ENCODE measurements at places on chromosomes 3 and 15.
A peak's percentile ranks its signal among the peaks of the same experiment; 100 is the strongest.

DNA sequence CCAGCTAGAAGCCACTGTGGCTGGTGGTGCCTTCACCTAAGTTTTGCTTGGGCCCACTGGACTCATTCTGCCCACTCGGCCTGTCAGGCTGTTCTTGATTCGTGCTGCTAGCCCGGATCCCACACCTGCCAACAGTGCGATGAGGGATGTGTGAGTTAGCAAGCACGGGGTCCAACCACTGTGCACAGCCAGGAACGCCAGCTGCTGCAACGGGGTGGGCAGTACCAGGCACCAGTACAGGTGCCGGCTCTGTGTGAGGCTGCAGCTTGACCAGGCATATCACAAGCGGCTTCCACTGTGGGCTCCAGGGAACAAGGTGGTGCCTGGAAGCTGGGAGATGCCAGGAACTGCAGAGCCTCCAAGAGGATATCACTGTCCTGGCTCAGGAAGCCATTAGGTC lies 481.2 kb downstream of the OTOL1 start:
- DNase-seq, result no peak

GRCh38 chr3:153752405-153753027 lies 368.7 kb upstream of the ARHGEF26 start:
- no peak for DNase-seq

DNA sequence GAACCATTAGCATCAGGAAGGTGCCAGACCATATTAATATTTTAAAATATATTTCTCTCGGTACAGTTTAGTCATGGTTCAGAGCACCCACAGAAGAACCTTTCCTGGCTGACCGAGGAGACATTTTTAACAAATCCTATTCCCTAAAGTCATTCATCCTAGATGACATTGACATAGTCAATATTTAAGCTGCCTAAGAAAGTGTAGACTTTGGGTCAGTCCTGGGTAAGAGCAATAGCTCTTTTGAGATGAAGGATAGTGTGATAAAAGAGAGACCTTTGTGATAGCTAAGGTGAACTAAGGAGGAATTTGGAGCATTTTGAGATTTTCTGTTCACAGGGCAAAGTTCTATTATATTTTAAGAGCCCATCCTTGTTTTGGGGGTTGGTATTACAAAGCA lies 47.5 kb downstream of the ZNF609 start:
- DNase-seq, result no peak

- DNase-seq, result no peak
Measured at GRCh38 chr3:138259126-138259525, 70.5 kb downstream of the NME9 start.

DNA sequence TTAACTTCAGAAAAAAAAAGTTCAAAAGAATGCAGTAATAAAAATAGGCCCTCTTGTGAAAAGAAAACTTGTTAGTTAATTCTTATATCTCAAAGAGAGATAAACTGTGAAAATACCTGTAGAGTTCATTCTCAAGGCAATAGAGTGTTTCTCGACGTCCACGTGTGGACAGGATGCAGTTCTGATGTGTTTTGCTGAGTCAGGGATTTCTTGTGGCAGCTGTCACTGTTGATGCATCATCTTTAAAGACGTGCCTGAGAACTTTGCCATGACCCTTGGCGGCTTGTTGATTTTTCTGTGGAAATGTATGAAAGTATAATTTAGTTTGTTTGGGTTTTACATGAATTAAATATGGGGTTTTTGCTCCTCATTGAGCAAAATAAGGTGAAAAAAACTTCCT lies 702.2 kb downstream of the NLGN1 start:
- no peak for DNase-seq

DNA sequence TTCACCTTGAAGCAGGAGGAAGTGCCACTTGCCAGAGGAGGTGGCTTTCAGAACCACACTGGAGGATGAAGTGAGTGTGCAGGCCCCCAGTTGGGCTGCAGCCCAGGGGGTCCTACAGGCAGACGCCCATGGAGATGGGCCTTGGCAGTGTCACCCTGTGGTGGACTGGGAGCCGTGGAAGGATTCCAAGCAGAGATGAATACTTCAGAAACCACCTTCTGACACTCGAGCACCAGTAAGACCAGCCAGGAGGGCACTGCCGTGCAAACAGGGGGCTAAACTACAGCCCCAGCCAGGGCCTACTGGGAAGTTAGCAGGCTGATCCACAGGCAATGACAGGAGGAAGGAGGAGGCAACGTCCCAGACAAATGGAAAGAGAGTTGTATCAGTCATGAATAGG lies 55.4 kb downstream of the VGLL4 start:
- DNase-seq, result no peak

GRCh38 chr15:74901612-74902063 lies 5.0 kb downstream of the FAM219B start:
- peak; percentile 26 for DNase-seq

DNA sequence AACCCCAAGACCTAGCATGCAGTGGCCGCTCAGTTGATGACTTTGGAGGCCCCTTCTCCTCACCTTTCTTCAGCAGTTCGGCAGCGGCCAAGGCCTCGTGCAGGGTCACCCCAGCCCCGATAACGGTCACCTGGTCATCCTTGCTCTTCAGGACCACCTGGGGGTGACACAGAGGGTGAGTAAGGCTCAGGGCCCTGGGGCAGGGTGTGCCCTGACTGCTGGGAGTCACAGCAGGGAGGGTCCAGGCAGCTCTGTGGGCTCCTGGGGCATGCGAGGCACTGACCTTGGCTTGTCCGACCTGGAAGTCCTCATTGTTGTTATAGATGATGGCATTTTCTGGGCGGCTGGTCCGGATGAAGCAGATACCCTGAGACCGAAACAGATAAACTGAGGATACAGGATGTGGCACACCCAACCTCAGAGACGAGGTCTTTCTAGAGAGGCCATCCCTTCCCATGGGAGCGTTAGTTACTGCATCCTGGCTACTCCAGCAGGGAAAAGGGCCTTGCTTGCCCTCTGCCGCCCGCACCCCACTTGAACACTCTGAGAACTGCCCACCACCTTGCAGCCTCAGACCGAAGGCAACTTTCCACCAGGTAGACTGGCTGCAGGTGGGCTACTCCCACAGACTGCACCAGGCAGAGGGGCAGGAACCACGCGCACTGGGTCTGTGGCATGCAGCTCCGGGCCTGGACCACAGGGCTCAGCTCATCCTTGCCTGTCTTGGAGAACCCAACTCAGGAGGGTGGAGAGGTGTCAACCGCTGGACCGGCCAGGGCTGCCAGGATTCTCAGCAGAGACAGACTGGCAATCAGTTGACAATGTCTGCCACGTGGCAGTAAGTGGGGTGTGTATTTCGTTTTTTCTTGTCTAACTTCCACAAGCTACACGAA lies 27.6 kb downstream of the TKT start:
- DNase-seq, result no peak

- no peak for DNase-seq
Measured at GRCh38 chr15:61841466-61841865, 218.8 kb downstream of the VPS13C start.

DNA sequence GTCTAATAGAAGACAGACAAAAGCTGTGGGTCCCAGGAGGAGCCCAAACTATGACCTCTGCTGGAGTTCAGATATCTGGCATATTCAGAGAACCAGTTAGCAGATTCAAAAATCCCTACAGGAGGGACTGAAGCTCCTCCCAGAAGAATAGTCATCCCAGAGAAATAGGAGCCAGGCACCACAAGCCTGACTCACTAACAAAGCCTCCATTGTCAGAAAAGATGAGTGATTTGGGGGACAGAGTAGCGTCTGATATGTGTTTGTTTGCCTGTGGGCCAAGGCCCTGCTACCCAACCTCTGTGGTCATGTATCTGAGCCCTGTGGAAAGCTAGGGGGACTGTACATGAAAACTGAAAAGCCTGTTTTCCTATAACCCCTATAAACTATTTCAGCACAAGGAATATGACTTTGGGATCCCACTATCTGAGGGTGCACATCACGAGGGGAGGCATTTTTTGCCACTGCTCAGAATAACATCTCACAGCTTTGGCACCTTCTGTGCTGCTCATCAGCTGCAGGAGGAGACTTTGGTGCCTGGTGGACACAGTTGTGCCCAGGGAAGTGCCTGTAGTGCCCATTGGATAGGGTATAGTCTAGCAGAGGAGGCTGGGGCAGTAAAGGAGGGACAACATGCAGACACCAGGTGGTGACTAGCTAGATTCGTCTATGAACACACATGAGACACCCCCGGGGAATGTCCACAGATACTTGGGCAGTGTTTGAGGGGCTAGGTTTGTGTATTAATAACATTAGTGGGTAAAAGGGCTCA lies 9.7 kb upstream of the LARP6 start:
- DNase-seq, result no peak

DNA sequence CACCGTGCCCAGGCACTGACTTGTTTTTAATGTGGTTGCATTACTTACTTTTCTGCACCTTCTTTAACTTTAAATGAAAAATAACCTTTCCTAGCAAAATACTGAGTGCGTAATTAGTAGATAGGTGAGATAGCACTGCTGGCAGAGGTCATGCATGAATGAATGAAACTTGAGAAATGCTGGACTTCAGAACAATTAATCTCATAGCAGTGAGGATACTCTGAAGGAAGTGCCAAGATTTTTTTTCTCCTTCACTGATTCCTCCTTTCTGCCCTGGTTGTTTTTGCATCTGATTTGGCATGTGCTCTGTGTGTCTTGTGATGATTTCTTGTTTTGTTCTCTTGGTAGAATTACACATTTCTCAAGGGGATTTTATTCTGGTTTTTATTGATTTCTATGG lies 378.9 kb downstream of the PTPRG start:
- no peak for DNase-seq

- no peak for DNase-seq
Measured at GRCh38 chr3:132262305-132262704, 54.9 kb upstream of the ACP3 start.

- no peak for DNase-seq
Measured at GRCh38 chr15:73918784-73919183, 7.5 kb upstream of the LOXL1 start.

DNA sequence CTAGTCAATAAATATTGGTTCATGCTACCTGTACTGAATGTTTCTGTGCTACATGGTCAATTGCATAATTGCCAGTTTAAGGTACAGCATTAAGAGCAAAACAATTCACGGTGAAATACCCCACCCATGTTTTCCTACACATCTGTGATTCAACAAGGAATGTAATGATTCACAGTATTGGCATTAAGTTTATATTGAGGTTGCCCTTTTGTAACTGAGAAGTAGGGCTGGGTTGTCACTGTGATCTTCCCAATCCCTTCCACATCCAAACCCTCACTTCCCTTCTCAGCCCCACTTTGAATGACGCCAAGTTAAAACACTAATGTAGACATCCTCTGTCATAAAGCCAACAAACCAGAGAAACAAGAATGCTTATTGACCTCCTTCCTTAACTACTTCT lies 112.0 kb upstream of the TJP1 start:
- DNase-seq, result no peak

GRCh38 chr3:110900576-110900975 lies 171.0 kb upstream of the NECTIN3 start:
- DNase-seq, result no peak

DNA sequence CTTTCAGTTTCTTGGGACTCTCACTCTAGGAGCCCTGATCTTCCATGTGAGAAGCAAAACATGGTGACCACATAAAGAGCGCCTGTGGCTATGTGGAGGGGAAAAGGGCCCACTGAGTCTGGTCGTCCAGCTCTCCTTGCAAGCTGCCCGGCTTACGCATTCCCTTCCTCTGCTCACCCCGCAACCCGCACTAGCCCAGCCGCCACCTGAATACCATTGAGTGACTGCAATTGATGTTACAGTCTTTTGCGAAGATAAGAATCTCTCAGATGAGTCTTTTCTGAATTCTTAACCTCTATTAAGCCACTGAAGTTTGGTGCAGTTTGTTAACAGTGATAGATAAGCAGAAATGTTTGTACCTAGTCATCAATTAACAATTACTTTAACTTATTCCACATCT lies 589.0 kb upstream of the DPPA4 start:
- DNase-seq, result no peak

DNA sequence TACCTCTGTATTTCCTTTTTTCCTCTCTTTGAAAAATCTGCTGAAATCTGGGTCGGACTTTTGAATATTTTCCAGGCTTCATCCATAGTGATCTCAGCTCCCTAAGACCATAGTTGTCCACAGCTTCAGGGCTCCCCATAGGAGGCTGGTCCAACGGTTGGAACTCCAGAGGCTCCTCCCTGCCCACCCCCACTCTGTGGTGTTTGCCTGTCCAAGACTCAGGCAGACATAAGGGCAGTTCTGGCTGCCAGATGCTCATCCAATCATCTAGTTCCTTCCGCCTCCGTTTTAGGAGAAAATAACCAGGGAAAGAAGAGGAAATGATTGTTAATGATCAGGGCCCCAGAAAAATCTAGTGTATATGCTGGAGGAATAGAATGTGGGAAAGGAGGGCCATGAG lies 27.9 kb upstream of the PRTG start:
- no peak for DNase-seq

- no peak for DNase-seq
Measured at GRCh38 chr3:10285272-10286132, 7.2 kb downstream of the GHRL start.

GRCh38 chr3:71725271-71725991 lies at the start of gene EIF4E3:
TSS of gene EIF4E3 (minus strand) at chr3:71725402. CDS start at chr3:71725367, 35 bp downstream.
- DNase-seq, result no peak

GRCh38 chr3:178147001-178147400 lies 389.2 kb upstream of the KCNMB2 start:
- DNase-seq, result no peak

DNA sequence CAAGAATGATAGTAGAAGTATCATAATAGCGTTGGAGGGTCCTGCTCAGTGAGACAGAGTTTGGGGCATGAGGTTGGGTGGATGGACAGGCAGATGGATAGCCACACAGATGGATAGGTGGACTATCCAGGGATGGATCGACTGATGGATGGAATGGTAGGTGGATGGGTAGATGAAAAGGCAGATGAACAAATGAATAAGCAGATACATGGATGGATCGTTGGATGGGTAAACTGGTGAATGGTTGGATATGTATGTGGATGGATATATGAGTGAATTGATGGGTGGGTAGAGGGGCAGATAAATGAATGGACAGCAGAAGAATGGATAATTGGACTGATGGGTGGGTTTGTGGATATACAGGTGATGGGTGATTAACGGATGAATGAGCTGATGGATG lies 9.5 kb downstream of the CPNE9 start:
- DNase-seq, result no peak

- no peak for DNase-seq
Measured at GRCh38 chr3:171266034-171266739, 194.0 kb downstream of the TNIK start.

- DNase-seq, result no peak
Measured at GRCh38 chr15:99558571-99558970, 7.2 kb upstream of the MEF2A start.

GRCh38 chr3:140416666-140417065 lies 261.2 kb upstream of the TRIM42 start:
- DNase-seq, result no peak

- DNase-seq, result no peak
Measured at GRCh38 chr3:154314152-154314551, 10.1 kb downstream of the DHX36 start.

DNA sequence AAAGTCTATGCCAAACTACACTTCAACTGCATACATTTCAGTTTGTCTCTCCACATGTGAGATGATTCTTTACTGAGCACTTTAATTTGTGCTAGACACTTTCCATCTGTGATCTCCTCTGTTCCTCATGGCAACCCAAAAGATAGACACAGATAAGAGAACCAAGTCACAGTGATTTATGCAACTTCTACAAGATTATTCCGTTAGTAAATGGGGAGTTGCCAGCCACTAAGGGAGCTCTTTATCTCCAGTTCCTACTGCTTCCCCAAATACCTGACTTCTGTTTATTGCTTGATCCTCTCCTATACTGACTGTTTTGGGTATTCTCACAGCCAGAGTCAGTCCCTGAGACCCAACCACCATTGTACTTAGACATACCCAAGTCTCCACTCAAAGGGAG lies 24.1 kb upstream of the AKAP13 start:
- DNase-seq, result no peak

All from omental fat pad (tissue), 4 donors.